Gastroesophageal sphincter (tissue), 4 donors: ENCODE measurements at places on chromosomes 2 and 18. TPM values are rescaled to one million over a fixed set of nuclear protein-coding genes. Genes with fewer than 3 reads are reported as not detected.

DNA sequence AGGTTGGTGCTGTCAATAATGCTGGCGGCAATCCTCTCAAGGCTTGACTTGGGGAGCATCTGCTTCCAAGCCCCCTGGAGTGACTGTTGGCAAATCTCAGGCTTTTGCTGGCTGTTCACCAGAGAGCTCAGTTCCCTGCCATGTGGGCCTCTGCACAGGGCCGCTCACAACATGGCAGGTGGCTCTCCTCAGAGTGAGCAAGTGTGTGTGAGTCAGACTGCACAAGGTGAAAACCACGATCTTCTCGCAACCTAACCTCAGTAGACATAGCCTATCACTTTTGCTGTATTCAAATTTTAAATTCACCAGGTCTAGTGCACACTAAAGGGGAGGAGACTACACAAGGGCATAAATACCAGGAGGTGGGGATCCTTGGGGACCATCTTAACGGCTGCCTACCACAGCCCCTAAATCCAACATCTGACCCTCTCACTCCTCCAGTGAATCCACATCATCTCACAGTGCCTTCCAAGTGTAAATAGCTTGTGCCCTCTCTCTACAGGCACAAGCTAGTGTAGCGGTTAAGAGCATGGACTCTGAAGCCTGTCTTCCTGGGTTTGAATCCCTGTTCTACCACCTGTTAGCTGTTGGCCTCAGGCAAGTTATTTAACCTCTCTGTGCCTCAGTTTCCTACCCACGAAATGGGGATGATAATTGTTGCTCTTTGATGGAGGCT, 187.7 kb upstream of the CXCR4 start:
- no peak for ATAC-seq

DNA sequence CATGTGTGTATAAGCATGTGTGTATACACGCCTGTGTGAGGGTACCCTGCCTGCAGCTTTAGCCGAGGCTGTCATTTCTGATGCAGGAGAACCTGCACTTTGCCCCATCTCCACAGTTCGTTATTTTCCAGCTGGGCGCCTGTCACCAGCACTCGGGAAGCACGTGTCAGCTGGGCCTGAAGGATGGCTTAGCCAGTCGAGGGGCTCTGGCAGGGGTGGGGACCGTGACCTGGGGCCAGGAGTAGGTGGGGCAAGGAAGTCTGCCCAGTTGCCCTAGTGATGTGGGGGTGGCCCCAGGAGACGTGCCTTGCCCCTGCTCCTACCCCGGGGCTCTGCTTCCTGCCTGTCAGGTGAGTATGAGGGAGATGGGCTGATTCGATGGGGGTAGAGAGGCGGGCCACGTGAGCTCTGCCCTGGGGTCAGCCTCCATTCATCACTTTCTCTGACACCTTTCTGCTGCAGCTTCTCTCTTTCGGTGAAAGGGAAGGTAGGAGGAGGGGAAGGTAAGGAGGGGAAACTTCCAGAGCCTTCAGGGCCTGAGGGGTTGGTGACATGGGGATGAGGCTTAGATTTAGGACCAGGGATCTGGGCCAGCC, 130.6 kb upstream of the SKOR2 start:
- no peak for ATAC-seq

DNA sequence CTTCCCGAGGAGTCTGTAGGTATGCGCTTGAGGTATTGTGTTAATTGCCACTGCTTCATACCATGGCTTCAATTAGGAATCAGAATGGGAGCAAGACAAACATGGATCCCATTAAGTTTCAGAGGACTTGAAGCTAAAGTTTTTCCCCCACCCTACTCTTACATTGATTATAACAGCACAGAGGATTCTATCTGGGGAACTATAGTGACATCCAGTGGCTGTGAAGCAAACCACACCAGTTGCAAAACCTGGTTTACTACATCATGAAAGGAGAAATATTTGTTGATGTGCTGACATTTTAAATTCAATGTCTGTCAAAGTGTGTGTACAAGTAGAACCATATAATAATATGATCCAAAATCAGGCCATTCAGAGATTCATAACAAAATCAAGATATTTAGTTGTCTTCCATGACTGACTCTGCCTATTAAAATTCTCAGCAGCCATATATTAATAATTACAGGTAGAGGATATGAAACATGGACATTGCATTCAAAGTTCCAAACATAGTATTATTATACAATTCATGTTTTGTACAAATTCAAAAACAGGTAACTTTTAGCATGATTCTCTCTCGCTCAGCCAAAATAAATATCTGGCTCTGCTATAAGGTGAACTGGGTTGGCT, 82.9 kb downstream of the GRB14 start:
- no peak for ATAC-seq

GRCh38 chr2:83787189-83787588, 671.9 kb downstream of the SUCLG1 start:
- no peak for ATAC-seq

The IL1RN gene
- 2.8 TPM for total RNA-seq

The NUP35 gene
- 16.0 TPM for total RNA-seq

The FBXO48 gene
- 0.67 TPM for total RNA-seq

DNA sequence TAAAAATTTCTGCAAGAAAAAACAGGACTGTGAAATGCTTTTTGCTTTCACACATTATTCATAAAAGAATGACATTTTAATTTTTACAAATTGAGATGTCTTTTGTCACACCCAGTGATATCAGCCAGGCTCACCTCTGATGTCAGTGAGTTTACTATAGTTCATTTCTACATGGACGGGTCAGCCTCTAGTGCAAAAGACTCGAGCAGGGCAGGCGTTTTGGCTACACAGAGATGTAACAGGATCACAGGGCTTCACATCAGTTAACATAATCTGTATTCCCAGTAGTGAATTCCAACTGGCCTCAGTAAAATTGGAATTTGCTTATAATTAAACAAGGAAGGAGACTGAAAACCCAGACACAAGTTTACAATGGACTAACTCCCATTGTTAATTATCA, 275.6 kb upstream of the ZSWIM2 start:
- peak; percentile 58 for ATAC-seq

The RAPGEF4 gene
- total RNA-seq = 6.2 TPM

GRCh38 chr2:127096280-127096679, 10.7 kb downstream of the BIN1 start:
- ATAC-seq = no peak

The ANKRD30B gene
- not detected for total RNA-seq

DNA sequence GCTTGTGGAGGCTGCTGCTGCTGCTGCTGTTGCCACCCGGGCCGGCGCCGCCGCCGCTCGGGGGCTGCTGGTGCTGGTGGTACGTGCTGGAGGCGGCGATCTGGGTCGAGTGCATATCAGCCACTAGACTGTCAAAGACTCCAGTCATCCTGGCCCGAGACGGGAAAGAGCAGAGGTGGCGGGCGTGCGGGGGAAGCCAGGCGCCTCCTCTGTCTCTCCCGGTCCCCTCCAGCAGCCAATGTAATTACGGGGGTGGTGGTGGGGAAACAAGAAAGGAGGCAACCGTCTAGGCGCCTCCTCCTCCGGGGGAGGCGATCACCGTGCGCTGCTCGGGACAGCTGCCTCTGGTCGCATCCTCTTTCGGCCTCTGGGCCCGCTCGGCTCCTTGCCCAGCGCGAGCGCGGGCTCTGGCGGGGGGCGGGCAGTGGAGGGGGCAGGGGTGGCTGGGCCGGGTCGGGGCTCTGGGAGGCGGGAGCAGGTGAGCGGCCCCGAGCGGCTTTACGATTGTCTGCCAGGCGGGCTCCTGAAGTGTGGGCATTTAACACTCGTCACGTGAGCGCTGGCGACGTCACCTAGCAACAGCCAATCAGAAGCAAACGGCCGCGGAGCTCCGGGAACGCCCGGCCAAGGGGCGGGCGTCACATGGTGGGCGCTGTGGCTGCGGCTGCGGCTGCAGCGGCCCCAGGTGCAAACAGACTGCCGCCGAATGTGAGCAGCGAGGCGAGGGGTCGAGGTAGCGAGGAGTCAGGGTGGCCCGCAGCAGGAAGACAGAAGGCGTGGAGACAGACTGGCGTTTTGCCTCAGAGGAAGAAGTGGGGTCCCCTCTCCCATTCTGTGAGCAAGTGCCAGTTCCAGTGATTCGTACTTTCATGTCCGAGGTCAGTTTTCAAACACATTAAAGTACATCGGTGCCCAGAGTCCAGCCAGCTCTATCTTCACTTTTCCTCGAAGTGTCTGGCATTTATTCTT, at the start of gene DLX2:
Gene DLX2 (minus strand): TSS at position 510 of the 969 bp plus-strand sequence. CDS start 362 bp downstream, at position 148.
- ATAC-seq = peak; percentile 51

DNA sequence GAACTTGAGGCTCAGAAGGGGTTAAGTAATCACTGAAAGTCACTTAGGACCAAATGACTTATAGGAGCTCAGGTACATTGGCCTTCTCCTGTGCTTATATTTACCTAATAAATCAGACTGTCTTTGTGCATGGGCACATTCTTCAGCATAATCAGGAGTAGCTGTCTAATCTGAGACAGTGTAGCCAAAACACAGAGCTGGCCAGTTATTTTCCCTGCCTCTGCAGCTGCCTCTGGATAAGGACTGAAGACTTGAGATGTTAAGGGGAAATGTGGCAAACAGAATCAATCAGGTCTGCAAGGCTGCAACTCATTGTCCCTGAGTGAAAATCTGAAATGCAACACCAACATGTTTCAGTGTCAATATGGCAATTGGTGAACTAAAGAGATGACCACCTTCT, 1.5 kb downstream of the FSHR start:
- ATAC-seq = no peak

The FOXD4L1 gene
- not detected for total RNA-seq

The ABCB11 gene
- total RNA-seq = 0.13 TPM
